Central memory CD8-positive, alpha-beta T cell (primary cell): ENCODE measurements at places on chromosomes 11 and 22.

DNA sequence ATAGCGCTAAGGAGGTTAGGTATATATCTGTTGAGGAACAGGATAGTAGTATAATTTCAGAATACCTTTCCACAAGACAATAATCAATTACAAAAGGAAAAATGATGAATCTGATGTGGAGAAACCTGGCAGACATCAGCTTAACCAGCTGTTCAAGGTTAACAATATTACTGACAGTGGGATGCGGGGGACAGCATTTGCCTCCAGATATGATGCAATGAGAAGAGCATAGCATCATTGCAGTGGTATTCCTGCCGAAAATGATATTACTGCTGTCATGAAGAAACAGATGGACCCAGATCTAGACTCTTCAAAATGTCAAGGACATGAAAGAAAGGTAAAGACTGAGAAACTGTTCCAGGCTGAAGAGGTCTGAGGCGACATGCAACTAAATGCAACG lies 49.7 kb downstream of the RBFOX2 start:
- DNase-seq, result no peak

- no peak for DNase-seq
These were observed 1025.0 kb downstream of the NTM start for GRCh38 chr11:132395434-132395833.

DNA sequence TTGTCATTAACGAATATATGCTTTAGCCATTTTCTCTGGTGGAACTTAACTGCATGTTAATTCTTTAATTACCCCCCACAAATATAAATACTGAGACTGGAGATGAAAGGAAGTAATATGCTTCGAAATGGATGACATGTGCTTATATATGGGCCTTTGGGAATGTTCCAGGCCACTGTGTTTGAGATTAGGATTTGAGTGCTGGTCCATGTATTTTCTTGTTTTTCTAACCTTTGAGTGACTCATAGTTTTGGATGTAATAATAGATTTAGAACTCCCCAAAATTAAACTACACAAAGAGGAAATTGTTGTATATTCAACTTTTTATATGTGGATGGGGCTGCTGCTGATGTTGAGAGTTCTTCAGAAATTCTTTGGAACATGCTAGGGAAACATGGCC lies 54.2 kb downstream of the EXT2 start:
- DNase-seq, result no peak

DNA sequence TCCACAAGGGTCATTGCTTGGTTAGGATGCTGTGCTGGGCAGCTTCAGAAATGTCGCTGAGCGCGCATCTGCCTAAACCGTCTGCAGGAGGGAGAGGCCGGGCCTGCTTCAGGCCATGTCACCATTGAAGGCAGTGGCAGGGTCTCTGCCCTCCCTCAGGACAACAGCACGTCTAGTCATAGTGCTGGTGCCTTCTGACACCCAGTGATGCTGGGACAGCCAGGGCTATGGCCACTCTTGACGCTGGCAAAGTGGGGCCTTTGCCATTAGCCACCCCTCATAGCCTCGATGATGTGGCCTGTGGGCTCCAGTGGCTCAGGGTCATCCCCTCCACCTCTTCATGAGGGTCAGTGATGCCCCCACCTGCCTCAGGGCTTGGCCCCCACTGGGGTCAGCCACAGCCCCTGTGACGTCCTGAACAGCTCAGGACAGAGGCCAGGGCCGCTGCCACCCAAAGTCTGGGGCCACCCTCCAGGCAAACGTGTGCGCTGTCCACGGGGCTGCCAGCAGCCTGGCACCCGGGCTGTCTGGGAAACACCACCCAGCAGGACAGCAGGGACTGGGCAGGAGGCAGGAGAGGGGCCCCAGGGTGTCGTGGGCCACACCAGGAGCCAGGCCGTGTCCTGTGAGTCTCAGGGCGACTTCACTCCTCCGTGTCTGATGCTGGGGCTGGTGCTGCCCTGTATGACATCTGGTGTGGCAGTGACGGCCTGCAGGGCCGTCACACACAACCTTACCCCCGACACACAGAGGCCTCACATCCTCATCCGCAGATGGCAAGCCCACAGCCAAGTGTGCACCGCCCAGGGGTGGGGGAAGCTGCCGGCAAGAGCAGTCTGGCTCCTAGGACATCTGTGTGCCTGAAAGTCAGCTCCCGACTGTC lies 42.5 kb downstream of the CERK start:
- no peak for DNase-seq

- DNase-seq, result no peak
These were observed 3.8 kb upstream of the NPAS4 start for GRCh38 chr11:66417000-66417399.

DNA sequence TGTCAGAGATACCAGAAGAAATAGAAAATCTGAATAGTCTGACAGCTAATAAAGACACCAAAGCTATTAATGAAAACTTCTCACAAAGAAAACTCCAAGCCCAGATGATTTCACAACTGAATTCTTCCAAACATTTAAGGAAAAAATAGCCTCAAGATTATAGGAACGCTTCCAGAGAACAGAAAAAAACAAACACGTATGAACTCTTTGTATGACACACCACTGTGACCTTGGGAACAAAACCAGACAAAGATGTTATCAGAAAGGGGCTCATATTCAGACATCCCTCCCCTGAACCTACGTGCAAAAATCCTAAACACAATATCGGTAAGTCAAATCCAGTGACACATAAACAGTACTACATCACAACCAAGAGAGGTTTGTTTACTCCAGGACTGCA lies 23.5 kb downstream of the CERK start:
- DNase-seq, result no peak

DNA sequence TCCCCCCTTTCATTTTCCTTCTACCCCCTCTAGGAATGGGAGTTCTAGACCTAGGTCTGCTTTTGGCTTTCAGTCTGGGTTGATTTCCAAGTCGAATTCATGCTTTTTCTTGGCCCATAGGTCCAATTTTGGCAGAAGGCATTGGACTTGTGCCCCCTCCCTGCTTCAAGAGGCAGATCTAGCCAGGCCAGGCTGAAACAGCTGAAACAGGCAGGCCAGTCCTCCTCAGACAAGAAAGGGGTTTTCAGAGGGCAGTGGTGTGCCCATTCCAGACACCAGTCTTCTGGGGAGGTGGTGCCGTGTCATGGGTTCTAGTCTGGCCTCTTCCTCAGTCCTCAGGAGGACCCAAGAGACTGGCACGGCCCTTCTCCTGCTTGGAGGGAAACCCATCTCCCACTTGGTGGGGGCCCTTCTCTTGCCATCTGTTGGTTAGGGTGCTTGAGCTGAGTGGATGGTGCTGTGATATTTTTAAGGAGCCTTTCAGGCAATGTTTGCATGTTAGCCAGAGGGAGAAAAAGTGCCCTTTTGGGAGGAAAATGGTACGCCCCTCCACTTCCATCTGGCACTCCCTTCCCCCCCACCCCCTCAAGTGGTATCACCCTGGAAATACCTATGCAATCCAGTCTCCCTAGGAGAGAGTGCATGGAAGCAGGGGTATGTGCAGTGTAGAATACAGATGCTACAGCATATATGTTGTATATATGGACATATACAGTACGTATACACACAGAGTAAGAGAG lies 53.6 kb downstream of the SYT13 start:
- no peak for DNase-seq

- no peak for DNase-seq
These were observed 7.4 kb downstream of the KMT2A start for GRCh38 chr11:118443590-118444218.

GRCh38 chr11:131099746-131100145 lies 183.5 kb upstream of the SNX19 start:
- DNase-seq, result no peak

DNA sequence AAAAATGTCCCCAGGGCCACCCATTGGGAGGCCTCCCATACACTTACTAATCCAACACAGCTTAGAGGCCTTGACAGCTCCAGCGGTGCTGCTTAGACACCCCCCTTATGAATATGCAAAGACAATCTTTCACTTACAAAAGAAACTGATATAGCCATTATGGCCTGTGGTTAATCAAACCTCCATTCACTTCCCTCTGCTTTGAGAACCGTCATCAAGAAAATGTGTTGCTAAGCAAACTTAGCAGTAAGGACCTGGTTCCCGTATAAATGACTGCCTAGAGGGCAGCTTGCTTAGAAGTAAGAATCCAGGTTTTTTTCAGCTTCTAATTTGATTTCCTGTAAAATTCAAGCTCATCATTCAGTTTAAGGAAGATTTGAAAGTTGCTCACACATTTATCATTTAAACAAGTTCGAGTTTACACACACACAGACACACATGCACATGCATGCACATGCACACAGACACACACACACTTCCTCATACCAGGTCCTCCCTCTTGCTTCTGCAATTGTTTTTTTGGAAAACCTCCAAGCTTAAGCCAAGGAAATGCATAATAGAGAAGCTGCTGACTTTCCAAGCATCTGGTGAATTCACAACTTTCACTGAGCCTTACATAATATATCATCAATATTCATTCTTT lies 137.7 kb upstream of the BLID start:
- no peak for DNase-seq

DNA sequence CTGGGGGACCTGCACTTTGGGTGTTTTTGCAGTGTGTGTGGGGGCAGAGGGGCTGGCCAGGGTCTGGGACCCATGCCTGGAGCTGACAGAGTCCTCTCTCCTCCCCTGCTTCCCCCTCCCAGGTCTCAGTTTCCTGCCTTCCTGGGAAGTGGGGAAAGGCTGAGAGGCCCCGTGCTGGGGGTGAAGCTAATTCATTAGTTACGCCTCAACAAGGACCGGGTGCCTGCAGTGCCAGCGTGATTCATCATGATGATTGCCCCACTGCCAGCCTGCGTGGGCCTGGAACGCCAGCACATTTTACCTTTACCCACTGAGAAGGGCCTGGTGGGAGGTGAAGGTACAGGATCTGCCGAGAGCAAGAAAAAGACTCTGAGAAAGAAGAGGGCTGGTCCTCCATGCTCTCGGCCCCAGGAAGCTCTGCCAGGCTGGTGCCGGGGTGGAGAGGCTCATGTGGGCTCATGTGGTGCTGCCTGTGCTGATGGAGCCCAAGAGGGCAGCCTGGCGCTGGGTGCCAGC lies 2.9 kb upstream of the LRRC10B start:
- no peak for DNase-seq

GRCh38 chr11:69489031-69489745 lies 7.7 kb downstream of the LINC01488 start:
- no peak for DNase-seq

DNA sequence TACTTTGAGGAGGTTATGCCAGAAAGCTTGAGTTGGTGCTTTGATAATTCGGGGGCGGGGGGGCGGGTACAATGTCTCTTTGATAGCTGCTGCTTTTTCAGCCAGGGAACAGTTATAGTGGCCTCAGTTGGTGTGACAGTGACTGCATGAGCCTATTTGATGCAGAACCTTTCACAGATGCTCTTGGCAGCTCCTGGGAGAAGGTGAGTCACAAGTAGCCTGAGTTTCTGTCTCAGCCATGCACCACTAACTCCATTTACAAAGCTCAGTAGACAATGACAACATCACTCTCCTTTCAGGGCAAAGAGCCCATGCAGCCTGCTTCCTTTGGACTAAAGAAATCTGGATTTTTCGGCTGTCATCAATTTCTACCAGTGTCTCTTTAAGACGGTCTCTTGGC lies 42.1 kb upstream of the SEZ6L start:
- DNase-seq, result no peak

- no peak for DNase-seq
These were observed 53.1 kb upstream of the CLNS1A start for GRCh38 chr11:77690649-77691048.

DNA sequence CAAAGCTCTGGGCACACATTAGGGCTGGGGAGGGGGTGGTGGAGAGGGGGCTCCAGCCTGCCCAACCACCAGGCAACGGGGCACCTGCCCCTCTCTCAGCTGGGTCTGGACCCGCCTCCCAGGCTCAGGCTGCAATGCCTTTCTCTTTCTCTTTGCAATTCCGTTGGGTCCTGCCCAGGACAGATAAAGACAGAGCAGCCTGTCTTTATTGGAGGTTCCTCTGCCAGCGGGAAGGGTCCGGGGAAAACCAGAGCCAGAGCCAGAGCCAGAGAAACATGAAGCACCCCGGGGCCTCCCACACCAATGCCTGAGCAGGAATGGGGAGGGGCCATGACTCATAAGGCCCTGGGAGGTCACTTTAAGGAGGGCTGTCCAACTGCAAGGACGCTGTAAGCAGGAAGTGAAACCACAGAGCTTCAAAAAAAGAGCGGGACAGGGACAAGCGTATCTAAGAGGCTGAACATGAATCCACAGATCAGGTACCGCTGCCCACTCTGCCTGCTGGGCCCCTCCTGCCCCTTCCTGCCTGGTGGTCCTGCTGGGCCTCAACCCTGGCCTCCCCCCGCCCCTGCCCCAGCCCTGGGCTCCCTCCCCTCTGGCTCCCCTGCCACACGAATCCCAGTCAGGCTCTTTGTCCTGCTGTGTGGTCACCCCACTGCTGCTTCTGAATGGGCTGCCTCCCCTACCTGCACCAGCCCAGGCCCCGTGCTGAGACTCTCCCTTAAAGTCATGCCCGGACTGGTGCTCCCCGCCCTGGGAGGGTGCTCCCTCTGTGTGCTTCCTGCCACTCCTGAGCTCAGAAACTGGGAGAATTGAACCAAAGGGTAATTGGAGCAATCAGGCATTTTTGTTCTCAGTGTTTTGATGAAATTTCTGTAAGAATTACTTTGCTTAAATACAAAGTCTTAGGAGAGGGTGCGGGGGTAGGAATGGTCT lies at the start of gene APOBEC3B:
Gene APOBEC3B (plus strand): TSS at position 356 of the 936 bp plus-strand sequence. CDS start 107 bp downstream, at position 463.
- peak; percentile 30 for DNase-seq

GRCh38 chr11:56782167-56782847 lies 33.8 kb upstream of the OR9G4 start:
- no peak for DNase-seq

DNA sequence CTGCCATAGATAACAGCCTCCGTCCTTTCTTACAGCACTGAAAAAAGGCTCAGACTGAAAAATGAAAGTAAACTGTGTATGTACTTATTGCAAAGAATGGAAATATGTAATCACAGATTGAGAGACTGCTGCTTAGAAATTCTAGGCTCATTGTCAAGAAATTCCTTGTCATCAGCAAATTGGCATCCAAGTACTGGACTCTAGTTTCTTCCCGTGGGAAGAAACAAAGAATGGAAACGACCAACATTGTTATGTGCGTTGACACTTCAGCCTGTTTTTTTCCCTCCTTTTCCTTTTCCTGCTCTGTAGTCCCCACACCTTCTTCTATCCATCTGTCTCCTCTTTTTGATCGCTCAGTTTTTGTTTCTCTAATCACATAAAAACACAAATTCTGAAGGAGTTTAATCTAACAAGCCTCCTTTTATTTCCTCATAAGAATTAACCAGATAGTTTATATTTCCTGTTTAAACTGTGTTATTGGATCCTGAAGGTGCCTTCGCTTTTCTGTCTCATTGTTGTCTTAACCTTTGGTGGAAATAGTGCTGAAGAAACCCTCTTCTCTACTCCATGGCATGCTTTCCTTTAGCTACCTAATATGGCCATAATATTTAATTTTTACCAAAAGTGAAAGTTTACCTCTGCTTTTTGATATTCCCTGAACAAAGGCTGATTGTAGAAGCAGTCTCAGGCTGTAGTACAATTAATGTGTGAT lies 20.0 kb upstream of the CASP12 start:
- no peak for DNase-seq

GRCh38 chr11:45736424-45736823 lies 68.5 kb upstream of the SLC35C1 start:
- no peak for DNase-seq

GRCh38 chr11:6151117-6151516 lies 19.0 kb downstream of the OR52B2 start:
- no peak for DNase-seq
